ENCODE measurements at places on chromosomes 7 and 10. TPM values are rescaled to one million over a fixed set of nuclear protein-coding genes. Genes with fewer than 3 reads are reported as not detected.

The PTN gene
- 0.07 TPM for total RNA-seq

- no peak for DNase-seq
These were observed 5.7 kb downstream of the CUX1 start for GRCh38 chr7:101823096-101823495.

DNA sequence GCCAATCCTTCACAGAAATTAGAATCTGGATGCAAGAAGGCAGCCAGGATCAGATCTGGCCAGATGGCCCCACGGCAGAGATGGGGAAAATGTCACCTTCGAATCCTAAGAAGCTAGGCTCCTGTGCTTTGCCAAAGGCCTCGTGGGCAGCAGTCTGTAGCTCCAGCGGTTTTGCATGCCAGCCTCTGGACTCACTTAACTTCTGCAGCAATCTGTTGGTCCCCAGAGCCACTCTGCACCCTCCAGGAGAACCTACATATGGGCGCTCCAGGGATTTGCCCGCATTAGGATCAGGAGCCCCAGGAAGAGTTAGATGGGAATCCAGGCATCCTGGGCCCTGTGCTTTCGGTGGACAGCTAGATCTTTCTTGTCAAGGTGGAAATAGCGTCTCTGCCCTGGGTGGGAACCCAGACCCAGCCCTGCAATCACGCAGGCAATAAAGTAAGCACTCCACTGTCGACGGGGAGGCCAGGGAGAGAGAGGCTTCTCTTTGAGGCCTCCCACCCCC lies 10.1 kb upstream of the HOXA13 start:
- DNase-seq, result no peak

- DNase-seq, result peak; percentile 64
These were observed 430.3 kb upstream of the SEMA3A start for GRCh38 chr7:84624927-84625326.

- DNase-seq, result no peak
These were observed 28.9 kb upstream of the FXYD4 start for GRCh38 chr10:43342279-43343125.

DNA sequence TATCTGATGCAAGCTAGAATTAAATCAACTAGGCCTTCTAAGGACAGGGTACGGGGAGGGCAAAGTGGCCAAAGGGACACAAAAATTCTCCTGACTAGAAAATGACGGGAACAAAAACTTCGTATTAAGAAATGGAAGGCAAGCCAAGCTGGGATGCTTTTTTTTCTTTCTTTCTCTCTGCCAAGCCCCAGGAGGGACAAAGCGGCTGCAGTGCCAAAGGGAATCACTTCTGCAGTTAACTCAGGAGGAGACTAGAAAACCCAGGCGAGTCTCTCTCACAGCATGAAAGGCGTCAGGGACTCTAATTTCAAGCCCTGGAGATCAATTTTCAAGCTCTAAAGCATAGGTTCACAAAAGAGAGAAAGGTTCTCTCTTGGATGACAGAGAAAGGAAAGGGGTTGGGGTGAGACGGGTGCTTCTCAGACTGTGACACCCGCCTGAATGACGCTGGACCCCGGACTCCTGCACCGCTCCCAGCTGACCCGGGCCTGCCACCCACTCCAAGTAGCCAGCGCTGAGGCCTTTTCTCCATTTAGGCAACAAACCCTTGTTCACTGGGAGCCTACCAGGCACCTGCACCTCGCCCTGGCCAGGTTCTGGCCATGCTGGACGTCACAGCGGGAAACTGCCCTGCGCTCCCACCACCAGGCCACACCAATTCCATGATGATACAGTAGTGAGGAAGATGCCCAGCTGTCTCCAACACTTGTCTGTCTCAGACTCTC lies 56.5 kb downstream of the KIAA1549 start:
- DNase-seq, result no peak
